Activated CD4-positive, alpha-beta T cell treated with anti-CD3 and anti-CD28 coated beads, Interleukin-2, Interleukin-6, amounts not matched to agents 100 ng/mL and 50 ng/mL, durations not matched to agents 16 hours and 8 hours (primary cell): ENCODE measurements at places on chromosomes 1 and 21.

DNA sequence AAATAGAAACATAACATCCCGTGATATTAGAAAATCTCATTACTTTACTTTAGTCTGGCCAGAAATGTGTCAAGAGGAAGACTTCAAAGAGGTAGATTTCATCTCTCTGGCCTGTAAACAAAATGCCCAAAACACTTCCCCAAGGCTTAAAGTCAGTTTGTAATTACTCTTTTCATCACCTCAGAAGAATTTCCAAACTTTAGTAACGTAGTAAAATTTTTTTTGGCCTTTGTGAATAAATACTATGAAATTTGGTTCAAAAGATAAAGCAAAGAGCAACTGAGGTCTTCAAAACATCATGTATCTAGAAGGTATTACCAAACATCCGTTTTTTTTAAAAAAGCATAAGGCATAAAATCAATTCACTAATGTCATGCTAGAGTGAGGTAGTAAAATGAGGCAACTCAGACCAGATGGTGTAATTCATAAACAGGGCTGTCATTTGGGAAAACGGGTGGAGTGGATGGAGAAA is 51.4 kb downstream of the LEPR start:
- DNase-seq = no peak

DNA sequence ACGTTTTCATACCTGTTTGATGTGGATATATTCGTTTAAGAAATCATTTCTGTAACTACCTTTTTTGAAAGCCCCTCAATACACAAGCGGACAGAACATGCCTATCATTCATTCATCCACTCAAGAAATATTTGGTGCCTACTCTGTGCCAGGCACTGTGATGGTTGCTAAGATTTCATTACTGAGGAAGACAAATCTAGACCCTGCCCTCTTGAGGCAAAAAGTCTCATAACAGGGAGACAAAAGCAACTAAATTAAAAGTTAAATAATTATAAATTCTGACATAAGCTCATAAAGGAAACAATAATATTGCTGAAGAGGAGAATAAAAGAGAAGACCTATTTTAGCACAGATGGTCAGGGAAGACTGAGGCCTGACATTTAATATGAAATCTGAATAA is 203.5 kb upstream of the ZNHIT6 start:
- no peak for DNase-seq

GRCh38 chr1:74396933-74397332 is 115.5 kb downstream of the LRRC53 start:
- no peak for DNase-seq

- no peak for DNase-seq
These were observed 130.3 kb downstream of the ROR1 start for GRCh38 chr1:63903947-63904610.

DNA sequence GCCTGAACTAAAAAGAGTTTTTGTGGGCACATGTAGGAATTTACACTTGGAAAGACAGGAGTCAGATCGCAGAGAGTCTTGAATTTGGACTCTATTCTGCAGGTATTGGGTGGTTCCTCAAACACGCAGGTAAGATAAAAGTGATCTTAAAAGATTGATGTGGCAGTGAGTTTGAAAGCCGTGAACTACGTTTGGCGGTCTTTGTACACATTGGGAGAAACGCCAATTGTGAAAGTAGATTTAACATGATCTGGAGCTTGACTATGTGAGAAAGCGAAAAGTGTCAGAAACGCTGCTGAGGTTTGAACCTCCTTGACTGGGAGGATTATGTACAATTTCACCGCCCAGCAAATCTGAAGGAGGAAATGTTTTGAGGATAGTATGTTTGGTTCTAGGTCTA is 1.5 kb upstream of the PPP2R5A start:
- DNase-seq = no peak

DNA sequence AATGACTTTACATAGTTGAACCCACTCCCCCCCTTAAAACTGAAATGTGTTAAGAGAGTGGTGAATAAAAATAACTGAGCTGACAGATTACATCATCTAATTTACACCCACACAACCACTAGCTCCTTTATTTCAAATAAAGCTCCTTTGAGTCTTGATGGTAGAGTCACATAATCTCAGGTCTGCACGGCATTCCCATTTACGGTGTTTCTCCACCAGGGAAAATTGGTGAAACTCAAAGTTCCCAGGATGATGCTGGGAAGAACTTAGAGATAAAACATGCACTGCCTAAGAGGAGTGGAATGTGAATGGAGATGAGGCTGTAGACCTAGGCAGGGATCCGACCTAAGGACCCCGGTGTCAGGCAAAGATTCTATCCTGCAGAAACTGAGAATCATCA is 727.8 kb upstream of the ADAMTS5 start:
- DNase-seq = no peak
